Heart left ventricle (tissue), 16 donors: ENCODE measurements at places on chromosomes 16 and 17. TPM values are rescaled to one million over a fixed set of nuclear protein-coding genes. Genes with fewer than 3 reads are reported as not detected.

GRCh38 chr17:1486802-1487695 lies 5.4 kb downstream of the MYO1C start:
- peak; percentile 88 for DNase-seq

- DNase-seq, result no peak
Measured at GRCh38 chr17:8091033-8091687, 3.6 kb upstream of the ALOX12B start.

GRCh38 chr17:50127697-50128361 lies 2.1 kb downstream of the SAMD14 start:
- DNase-seq, result no peak

Gene TBC1D3G
- total RNA-seq, result not detected
